ENCODE measurements at places on chromosomes 1 and 21.

DNA sequence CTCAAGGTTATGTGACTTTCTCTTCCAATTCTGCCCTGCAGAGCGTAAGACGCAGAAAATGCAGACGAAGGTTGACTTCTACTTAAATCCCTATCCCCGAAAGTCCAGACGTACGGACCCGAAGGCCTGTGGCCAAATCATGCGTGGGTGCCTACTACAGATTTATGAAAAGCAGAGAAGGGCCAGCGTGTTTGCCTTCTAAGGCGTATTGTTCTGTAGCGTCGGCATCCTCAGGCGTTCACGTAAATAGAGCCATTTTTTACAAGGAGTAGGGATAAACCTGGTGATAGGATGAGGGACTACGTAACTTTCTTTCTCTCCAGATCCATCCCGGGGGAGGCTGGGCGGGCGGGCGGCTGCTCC, 222 bp upstream of the GIPC2 start:
- no peak for DNase-seq

DNA sequence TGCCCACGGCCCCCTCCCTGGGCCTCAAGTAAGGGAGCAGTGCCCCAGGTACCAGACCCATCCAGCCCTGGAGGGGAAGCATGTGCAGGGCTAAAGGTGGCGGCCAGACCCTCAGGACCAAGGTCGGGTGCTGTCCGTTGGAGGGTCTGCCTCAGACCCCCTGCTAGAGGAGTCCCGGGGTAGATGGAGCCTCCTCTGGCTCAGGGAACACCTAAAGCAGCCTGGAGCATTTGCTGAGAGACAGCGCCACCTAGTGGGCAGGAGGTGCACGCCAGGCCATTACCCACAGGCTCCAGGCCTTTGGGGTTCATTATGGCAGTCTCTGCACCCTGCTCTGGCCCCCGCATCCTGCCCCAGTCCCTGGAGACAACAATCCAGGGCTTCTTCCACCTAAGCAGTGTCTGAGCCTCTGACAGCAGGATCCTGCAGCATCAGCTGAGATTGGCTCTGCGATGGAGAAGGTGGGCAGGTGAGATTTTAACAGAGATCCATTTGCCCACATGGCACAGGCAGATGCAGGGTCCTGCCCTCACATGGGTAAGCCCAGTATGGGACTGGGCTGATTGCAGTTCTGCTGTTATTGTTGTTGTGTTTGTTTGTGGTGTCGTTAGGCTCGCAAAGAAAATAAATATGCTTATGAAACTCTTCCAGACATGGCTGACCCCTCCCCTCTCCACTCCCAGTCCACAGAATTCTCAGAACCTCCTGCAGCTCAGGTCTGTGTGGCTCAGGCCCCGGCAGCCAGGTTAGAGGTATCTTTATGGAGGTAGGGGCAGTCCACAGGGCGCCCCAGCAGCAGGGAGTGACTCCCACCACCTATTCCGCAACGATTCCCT, 42.4 kb downstream of the CTNNBIP1 start:
- DNase-seq, result peak; percentile 86

- no peak for DNase-seq
Measured at GRCh38 chr1:10586125-10586524, 111.4 kb downstream of the PEX14 start.

- no peak for DNase-seq
Measured at GRCh38 chr1:41367288-41367642, 6.0 kb downstream of the FOXO6 start.
